DMS53 (cell line): ENCODE measurements at places on chromosomes 2 and 18.

GRCh38 chr2:48332286-48332685 lies 197.7 kb upstream of the STON1 start:
- DNase-seq = no peak

DNA sequence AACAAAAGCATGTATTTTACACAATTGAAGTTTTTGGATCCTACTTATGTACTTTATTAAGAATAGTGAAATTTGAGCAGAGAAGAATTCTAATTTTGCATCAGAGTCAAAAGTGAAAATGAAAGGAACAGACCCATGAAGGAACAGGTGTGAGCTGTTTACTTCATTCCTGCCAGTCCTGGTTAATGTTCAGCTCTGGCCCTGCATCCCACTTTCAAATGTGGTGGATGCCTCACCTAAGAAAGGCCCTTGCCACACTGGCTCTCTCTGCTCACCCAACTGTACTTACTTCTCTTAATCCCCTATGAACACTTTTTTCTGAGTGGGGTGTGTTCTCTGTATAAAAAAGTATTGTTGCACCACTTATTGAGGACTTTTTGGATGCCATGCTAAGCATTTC lies 22.2 kb downstream of the FAM110C start:
- peak; percentile 71 for DNase-seq

DNA sequence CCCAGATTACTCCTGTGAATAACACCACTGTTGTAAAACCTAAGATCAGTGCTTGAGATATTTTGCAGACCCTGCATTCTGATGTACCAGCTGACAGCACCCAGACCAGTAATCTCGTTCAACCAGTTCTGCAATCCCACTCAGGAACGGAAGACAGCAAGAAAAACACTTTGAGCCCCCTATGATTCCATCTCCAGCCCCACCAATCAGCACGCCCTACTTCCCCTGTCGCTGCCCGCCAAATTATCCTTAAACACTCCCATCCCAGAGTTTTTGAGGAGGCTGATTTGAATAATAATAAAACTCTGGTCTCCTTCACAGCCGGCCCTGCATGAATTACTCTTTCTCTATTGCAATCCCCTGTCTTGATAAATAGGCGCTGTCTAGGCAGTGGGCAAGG lies 173.9 kb upstream of the CDH2 start:
- no peak for DNase-seq

DNA sequence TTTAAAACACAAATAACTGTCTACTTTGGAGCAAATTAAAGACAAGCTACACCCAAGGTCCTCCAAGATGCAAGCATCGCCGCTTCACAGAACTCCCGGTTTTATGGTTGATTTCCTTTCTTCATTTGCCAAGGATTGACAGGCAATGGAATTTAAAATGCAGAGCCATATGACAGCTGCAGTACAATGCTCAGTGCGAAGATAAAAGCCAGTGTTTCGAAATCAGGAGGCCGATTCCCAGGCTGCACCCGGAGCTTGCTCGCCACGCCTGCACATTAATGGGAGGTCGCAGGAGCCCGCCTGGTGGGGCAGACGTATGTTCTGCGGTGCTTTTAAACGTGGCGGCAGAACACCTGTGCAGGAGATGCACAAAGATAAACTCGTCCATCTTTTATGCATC lies 727.6 kb upstream of the SOX11 start:
- DNase-seq = no peak

DNA sequence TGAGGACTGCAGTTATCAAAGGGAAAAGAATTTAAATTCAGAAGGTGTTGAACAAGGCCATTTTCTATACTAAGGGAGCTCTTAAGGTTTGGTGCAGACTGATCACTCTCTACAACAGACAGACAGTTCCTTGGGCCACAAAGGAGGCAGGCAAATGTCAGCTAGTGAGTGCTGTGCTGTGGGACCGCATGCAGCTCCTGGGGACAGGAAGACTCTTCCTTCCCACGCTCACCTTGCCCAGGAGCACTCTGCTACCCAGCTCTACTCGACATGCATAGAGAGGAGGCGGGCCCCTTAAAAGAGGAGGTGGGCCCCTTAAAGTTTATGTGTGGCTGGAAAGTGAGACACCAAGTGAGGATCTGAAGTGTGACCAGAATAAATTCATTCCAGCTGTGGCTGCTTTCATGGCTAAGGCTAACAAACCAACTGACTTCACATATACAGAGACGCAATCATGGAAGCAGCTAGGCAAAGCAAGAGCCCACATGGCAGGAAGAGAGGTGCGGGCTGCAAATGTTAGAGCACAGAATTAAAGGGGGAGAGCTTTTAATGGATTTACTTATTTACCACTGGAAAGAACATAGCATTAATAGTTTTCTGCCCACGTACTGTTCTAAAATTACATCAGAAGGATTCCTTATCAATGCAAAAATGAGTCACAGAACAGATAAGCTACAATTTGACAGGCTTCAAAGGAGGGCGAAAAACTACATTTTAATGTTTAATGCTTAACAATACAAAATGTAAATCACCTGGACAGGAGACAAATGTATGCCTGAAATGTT lies 101.4 kb upstream of the RNU4ATAC start:
- no peak for DNase-seq

GRCh38 chr2:58042486-58042970 lies 4.1 kb upstream of the VRK2 start:
- peak; percentile 96 for DNase-seq

DNA sequence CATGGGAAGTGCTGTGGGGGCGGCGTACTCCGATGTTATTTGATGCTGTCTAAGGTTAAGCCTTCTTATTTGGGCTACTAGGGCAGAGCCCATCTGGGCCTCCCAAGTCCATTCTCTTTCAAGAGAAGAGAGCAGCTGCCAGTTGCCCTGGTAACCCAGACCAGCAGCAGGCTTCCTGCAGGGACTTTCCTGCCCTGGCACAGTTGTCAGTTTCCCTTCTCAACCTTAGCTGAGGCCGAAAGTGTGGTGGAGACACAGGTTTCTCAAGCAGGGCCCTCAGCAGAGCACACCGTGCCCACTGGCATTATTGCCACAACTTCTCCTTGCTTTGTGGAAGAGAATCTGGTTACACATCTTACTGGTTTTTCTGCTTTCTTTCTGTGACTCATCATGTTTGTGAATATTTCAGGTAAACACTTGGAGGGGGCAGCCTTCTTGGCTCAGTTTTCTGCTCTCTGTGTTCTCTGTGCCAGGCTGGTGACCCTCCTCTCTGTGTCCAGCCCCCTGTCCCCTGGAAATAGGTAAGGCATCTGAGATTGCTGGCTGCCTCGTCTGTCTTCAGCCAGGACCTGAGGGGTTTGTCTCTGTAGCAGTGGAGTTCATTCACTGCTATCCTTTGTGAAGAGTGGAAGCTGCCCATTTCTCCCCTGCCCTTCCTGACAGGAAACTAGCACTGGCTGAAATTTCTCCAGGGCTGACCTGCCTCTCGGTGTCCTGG lies 111.0 kb downstream of the B3GNT2 start:
- DNase-seq = peak; percentile 95

- DNase-seq = no peak
Observed at GRCh38 chr2:61179701-61180639, 18.0 kb downstream of the C2orf74 start.

- no peak for DNase-seq
Observed at GRCh38 chr18:43009674-43010073, 105.8 kb downstream of the RIT2 start.

- no peak for DNase-seq
Observed at GRCh38 chr2:239316562-239317465, 84.0 kb downstream of the HDAC4 start.

GRCh38 chr18:527146-527545 lies 26.6 kb upstream of the COLEC12 start:
- no peak for DNase-seq

DNA sequence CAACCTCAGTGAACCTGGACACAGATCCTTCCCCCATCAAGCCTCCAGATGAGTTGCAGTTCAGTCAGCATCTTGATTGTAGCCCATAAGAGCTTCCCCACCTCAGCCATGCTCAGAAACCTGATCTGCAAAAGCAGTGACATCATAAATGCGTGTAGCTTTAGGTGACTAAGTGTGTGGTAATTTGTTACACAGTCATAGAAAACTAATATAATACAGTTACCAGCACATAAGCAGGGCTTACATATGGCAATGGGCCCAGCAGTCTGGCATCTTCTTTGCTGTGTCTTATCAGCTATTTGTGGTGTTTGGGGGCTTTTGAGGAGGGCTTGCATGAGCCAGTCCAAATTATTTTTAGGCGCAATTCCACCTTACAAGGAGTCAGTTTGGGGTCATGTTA lies 807.0 kb downstream of the SLC4A3 start:
- DNase-seq = peak; percentile 23

GRCh38 chr2:189210250-189211087 lies 30.9 kb upstream of the COL5A2 start:
- DNase-seq = peak; percentile 19

DNA sequence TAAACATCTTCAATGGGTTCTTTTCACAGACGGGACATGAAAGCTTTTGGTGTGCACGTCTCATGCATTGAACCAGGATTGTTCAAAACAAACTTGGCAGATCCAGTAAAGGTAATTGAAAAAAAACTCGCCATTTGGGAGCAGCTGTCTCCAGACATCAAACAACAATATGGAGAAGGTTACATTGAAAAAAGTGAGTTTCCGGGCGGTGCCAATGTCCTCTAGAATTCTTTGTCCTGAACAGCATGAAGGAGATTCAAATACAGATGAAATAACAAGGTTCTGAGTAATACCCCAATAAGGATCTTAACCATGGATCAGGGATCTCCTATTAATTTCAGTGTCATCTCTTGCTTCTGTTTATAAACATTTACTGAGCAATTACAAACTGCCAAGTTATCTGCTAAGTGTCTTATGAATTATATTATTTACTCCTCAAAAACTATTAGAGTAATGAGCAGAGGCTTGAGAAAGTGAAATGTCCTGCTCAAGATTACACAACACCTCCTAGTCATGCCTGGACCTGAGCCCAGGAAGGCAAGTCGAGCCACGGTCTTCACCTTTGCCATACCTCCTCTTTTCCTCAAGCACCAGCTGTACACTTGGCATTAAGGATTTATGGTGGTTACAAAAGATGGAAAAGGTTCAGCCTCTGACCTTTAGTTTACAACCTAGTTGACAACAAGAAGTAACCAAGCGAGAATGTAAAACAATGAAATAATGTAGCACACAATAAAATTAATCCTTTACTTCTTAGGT lies 22.6 kb downstream of the DHRS9 start:
- no peak for DNase-seq

- peak; percentile 95 for DNase-seq
Observed at GRCh38 chr2:43194121-43194869, 32.1 kb downstream of the ZFP36L2 start.

DNA sequence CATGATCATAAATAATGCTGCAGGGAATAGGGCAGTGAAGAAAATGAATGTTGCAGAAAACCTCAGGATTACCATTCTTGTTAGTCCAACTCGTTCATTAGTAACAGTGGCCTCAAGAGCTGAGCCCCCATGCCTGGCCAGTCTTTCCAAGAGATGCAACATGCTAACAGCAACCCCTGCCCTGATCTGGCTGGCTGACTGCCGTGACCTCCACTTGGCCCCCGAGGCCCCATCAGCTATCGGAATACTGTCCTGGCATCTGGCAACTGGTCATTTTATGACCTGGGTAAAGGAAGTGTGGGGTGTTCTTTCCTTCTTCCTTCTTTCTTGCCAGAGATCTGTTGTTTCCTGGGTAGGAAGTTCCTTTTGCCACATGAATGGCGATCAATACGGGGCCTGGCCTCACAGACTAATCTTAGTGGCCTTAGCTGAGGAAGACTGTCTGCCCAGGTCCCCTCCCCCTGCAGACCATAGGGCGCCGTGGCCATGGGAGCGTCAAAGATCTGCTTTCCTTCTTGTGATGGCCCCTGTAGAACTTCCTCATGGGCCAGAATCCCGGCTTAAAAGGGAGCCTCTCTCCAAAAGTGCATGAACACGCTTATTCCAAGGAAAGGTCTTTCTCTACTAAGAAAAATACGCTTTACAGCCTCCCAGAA lies 10.6 kb upstream of the TRABD2A start:
- DNase-seq = no peak

- DNase-seq = peak; percentile 92
Observed at GRCh38 chr2:204282525-204282924, 262.8 kb upstream of the PARD3B start.

DNA sequence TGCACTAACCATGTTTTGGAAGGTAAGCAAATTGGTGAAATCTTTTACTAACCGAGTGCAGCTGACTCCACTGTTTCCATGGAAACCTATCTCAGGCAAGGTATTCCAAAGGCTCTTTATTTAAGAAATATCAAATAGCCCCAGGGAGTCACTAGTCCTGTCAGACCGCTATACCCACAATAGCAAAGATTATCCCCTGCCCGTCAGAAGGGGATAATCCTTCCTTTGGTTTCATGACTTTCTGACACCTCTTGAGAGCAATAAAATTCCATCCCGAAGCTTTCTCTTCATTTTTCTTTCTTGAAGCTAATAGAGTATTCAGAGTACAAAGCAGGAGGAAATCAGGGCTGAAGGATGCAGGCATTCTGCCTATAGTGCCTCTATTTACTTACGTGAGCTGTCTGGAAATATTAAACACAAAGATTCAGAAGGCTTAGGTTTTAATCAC lies 34.7 kb upstream of the MAP2 start:
- peak; percentile 12 for DNase-seq

DNA sequence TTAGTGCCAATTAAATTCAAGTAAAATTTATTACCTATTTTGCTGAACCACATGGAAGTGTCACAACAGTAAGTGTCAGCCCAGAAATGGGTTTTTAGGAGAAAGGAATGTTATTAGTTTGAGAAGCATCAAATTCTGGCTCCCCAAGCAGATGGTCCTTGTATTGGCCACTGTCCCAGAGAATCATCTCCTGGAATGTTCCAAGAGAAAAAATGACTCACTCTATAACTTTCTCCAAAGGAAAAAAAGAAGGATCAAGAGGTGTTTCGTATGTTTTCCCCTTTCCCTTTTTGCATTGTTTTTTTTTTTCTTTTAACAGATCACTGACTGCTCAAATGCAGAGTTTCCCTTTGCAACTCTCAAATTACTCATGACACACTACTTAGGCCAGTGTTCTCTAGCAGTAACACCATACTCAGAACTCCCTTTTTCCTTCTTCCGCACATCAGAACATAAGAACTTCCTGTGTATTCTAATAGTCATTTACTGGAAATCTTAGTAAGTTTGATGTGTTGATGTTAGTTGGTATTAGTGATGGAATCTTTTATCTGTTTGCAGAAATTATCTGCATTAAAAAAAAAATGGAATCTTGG lies 390.3 kb downstream of the GPD2 start:
- DNase-seq = no peak

DNA sequence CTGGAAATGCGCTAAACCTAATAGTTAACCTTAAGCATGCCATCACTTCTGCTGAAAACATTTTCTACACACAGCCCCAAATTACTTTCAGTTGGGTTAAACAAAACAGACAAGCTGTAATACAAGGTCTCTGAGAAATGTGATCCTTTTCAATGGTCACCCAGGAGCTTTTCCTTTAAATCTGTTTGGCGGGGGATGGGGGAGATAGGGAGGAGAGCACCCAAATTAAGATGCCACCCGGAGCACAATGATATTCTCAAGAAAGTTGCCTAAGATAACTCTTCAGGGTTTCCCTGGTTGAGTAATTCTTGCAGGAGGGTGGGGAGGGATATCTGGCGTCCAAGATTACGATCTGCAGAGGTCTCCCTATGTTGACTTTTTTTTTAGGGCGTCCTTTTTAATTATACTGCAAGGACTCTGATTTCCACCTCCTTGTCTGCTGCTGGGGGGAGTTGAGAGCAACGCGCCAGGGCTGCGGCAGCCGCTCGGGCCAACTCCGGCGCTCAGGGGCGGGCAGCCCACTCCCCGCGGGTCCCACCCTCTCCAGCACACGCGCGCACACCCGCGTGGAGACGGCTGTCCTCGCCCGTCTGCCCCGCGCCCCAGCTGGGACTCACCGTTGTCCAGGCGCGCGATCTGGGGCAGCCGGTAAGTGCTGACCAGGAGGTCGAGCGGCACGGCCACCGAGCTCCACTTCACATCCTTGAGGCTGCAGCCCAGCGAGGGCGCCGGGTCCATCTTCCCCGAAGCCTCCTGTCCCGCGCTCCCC lies 807 bp downstream of the GAREM1 start:
- DNase-seq = peak; percentile 79
